Amniotic stem cell (primary cell): ENCODE measurements at places on chromosomes 7 and 10.

- DNase-seq = peak; percentile 8
Measured at GRCh38 chr7:101315336-101315735, 6.3 kb downstream of the IFT22 start.

- no peak for DNase-seq
Measured at GRCh38 chr10:60711496-60711895, 66.8 kb upstream of the CDK1 start.

- no peak for DNase-seq
Measured at GRCh38 chr7:133602291-133602690, 349.4 kb downstream of the EXOC4 start.

DNA sequence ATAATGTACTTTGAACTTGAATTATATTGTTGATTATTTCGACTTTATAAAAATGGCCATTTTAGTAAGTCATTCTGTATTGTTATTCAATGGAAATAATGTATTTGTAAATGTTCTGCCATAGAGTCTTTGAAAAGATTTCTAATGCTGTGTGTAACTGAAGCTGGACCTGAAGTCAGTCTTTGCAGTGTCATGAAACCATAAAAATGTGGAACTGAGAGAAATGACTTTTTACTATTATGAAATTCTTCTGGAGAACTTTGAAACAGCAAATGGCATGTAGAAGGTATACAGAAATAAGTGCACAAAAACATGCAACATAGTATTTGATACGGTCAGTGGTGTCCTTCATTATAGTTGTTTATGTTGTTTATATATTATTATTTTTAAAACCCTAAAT lies 59.7 kb upstream of the ADRA2A start:
- no peak for DNase-seq

GRCh38 chr10:60428387-60428737 lies 38.7 kb upstream of the ANK3 start:
- DNase-seq = no peak

- peak; percentile 43 for DNase-seq
Measured at GRCh38 chr10:130127364-130128061, 8.7 kb upstream of the GLRX3 start.

DNA sequence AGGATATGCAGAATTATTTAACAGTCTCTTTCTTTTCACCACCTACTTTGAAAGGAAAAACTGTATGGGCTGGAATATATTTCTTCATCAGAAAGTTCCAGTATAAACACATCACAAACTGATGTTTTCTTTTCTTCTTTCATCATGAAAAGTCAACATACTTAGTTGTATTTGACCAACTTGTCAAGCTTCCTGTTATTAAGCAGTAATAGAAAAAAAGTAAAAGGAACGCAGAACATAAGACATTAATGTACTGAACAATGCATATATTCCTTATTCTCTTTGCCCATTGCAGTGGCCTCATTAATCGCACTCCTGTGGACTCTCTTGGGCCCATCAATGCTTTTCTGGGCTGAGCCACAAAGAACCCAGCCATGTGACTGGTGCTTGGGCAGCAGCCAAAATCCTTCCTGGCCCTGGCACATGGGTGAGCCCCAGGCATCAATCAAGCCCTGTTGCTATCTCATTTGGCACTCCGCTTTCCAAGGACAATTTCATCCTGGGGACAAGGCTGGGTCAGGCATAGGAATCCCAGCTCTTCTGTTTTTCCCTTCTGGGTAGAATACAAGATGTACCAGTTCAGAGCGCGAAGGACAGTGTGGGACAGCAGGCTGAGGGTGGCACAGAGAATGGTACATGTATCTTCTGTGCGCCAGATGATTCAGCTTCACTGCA lies 42.3 kb downstream of the RHOBTB1 start:
- DNase-seq = no peak

DNA sequence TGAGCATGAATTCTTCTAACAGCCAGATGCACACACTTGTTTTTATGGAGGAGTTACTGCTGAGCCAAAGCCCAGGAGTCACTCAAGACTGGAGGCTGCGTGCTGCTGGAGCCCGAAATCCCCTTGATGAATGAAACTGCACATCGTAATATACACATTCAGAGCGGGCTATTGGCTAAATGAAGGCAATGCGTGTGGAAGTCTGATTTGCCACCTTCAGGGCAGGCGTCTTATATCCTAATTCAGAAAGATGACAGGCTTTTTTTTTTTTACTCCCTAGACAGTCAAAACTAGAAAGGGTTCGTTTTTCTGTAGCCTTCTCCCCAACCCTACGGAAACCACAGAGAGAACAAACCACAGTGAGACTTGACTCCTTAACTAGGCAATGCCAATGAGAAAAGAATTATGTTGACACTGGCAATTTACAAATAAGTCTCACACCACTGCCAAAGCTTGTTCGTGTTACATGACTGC lies 227.2 kb upstream of the KLF14 start:
- DNase-seq = no peak

DNA sequence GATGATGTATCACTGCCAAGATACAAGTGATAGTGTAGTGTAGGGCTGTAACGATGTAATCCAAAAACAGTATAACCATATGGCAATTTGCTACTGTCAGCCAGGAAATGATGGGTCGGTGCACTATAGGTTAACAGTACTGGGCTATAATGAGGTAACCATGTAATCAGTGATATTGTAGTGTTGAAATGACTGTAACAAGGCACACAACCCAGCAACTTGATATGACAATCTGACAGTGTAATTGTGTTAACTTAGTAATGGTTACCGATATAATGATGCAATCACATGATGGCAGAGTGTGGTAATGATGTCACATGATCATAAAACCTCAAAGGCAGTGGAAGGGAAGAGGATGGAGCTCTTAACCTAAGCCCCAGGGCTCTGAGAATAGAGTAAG lies 73.8 kb upstream of the SLF2 start:
- DNase-seq = no peak

GRCh38 chr7:95861041-95861440 lies 88.7 kb downstream of the DYNC1I1 start:
- DNase-seq = no peak

DNA sequence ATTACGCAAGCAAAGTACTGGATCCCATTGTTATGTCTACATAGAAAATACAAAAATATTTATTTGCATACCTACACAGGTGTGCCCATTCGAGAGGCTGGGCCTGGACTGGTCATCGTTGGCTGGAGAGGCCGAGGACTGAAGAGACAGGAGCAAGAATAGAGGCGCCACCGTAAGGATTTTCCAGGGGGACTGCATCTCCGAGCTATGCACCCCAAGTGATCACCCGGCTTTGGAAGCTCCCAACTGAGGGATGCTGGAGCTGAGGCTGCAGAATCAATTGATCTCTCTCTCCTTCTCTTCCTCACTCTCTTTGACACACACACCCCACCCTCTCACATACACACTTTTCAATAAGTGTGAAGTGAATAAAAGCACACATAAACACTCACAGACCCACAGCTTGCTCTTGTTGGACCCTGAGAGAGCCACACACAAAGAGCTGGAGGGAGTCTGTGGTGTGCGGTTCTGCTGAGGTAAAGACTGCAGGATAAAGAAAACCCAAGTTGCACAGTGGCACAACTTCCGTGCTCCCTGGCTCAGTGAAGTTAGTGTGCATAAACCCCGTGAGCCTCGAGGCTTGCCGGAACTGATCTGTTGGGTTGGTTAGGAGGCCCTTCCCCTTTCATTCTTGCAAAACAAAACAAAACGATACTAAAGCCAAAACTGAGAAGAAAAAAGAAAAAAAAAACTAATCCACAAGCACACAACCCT lies at the start of gene AOAH:
Gene AOAH, minus strand, starts transcription at position 544 of the 714 bp plus-strand sequence. Its CDS starts 346 bp downstream, at position 198.
- no peak for DNase-seq

- no peak for DNase-seq
Measured at GRCh38 chr10:87600581-87600980, 59.1 kb upstream of the PAPSS2 start.

DNA sequence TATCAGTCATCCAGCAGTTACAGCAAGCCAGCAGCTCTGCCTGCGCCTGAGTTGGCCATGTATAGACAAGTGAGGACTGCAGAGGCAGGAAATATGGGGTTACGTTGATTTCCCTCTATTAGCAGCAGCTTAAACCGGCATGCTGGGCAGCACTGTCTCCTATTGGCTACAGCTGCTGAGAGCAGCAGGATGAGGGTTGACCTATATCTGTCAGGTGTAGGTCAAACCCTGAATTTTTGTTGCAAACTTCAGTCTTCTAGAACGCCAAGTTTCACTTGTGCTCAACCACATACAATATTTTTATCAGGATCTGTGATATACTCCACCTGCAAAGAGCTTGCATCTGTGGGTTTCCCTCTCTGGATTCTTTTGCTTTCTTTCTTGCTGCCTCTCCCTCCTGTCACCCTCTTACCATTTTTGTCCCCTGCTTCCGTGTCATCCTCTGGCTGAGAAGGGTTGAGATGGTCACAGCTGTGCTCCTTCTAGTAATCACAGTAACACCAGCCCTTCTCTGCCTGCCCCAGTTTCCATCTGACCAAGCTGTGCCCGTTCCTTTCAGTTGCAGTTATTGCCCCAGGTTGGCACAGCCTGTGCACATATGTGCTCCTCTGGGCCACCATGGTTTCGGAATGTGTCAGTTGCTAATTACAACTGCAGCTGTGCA lies 23.8 kb upstream of the GLCCI1 start:
- DNase-seq = no peak

GRCh38 chr7:159167139-159167538 lies 22.5 kb upstream of the VIPR2 start:
- no peak for DNase-seq

DNA sequence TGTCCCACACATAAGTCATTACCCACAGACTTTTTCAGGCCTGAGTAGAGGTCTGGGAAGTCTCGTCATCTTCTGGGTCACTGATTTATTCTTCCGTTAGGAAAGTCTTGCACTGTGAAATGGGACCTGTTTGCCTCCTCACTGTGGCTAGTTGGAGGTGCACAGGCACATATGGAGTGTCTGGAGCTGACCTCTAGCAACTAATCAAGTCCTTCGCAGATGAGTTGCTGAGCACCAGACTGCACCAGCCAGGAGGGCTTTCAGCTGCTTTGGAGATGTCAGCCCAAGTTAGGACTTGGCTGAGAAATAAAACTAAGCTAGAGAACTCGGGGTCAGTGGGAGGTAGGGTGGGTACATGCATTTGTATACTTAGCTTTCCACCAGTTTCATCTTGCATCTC lies 578.0 kb downstream of the GRID1 start:
- DNase-seq = no peak

- DNase-seq = no peak
Measured at GRCh38 chr10:11010582-11010981, 7.1 kb upstream of the CELF2 start.

- DNase-seq = no peak
Measured at GRCh38 chr7:137975768-137976167, 26.1 kb downstream of the CREB3L2 start.

DNA sequence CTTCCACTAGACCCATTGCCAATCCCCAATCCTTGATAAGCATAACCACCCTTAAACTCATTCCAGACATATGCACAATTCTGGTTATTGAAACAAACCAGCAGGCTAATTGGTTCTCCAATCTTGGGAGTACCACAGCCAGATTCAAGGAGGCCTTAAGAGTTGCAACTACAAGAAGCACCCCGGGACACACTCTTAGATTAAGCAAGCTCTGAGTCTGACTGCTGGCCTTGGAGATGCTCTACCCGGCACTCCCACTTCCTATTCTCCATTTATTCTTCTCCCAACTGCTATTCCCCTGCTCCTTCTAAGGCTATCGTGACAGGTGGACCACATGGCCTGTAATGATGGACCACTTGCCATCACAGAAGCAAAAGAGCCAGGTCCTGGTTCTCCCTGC lies 40.3 kb downstream of the CYTH3 start:
- no peak for DNase-seq

GRCh38 chr7:141992156-141992555 lies 3.5 kb upstream of the MGAM start:
- no peak for DNase-seq

- no peak for DNase-seq
Measured at GRCh38 chr10:72065439-72066025, 22.8 kb downstream of the SPOCK2 start.

DNA sequence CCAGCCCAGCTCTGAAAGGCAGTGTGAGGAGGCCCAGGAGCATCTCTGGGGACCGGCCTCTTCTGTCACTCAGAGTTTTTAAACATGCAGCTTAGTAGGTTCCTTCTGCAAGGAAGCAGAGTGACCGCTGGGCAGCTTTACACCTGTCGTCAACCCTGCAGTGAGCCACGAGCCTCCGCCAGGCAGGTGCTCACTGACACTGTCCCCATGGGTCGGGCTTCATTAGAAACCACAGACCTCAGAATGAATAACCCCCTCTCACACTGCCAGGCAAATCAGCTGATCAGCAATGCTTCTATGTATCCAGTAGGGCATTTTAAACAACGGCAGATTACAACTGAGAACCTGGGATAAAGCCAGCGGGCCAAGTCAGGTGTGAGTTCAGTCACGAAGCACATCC lies 106.1 kb downstream of the MAD1L1 start:
- no peak for DNase-seq

GRCh38 chr10:133391761-133392518 lies 2.0 kb upstream of the MTG1 start:
- DNase-seq = no peak

DNA sequence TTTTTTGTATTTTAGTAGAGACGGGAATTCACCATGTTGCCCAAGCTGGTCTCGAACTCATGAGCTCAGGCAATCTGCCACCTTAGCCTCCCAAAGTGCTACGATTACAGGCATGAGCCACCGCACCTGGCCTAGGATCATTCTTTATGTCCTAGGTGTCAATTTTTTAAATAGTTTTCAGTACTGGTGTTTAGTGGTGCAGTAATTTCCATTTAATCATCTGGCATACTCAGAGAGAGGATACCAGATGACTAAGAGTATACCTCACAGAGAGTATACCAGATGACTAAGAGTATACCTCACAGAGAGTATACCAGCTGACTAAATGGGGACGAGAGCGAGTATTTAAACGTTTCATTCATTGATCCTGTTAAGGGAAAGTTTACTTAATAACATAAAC lies 37.3 kb upstream of the TMEM248 start:
- no peak for DNase-seq

DNA sequence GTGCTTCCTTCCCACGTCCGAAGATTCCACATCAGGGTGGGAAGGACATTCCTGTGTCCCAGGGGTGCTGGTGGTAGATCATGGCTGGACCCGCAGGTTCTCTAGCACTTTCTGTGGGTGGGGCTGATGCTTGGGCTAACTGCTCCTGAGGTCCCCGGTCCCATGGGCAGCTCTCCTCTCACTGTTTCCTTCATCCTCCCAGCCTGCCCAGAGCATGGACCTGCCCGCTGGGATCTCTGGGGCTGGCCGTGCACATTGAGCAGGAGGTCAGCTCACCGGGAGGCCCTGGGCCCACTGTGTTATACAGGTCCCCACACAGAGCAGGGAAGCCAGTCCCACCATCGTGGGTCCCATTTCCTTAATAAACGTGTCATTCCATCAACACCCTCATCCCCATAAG lies 502.3 kb downstream of the TCERG1L start:
- no peak for DNase-seq

DNA sequence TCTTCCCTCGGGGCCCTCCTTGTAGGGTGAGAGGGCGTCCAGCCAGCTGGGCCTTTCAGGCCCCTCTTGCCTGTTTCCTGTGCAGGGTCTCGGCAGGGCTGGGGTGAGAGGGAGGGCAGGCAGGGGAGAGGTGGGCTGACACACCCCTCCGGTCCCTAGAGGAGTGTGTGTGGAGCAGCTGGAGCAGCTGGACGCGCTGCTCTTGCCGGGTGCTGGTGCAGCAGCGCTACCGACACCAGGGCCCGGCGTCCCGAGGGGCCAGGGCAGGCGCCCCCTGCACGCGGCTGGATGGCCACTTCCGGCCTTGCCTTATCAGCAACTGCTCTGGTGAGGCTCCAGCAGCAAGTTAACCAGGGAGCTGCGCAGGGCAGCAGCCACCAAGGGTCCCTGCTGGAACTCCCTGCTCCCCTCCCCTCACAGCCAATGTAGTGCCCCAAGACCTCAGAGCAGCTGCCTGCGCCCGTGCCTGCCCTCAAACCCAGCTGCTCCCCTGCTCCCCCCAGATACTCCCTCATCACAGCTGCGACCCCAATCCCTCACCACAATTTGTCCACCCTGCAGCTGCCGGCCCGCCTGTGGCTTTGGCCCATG lies 15.7 kb upstream of the ZNF862 start:
- no peak for DNase-seq
